ENCODE measurements at places on chromosomes 4 and X.

DNA sequence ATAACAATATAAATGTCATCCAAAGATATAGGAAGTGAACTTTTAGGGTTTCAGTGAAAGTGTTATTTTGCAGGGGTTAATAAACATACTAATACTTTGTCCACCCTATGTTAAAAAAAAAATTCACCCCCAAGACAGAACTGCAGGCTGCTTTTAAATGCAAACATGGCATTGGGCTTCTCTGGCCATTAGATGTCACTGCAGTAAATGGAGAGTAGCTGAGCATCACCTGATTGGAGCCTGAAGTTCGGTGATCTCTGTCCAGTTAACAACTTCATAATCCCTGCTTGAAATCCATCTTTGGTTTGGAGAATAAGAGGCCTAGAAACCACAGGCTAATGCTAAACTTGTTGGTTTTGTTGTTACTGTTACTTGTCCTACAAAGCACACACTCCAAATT lies 18.7 kb downstream of the SLC25A43 start:
- no peak for DNase-seq

GRCh38 chrX:38882894-38883626 lies 81.8 kb downstream of the MID1IP1 start:
- DNase-seq: peak; percentile 13

GRCh38 chr4:79088946-79089691 lies 149.9 kb upstream of the PAQR3 start:
- no peak for DNase-seq

GRCh38 chrX:153728095-153728494 lies 3.4 kb downstream of the ABCD1 start:
- DNase-seq: no peak

GRCh38 chr4:158871335-158871724 lies 102.5 kb downstream of the FNIP2 start:
- DNase-seq: no peak

GRCh38 chr4:183907871-183908683 lies 3.0 kb downstream of the STOX2 start:
- no peak for DNase-seq

DNA sequence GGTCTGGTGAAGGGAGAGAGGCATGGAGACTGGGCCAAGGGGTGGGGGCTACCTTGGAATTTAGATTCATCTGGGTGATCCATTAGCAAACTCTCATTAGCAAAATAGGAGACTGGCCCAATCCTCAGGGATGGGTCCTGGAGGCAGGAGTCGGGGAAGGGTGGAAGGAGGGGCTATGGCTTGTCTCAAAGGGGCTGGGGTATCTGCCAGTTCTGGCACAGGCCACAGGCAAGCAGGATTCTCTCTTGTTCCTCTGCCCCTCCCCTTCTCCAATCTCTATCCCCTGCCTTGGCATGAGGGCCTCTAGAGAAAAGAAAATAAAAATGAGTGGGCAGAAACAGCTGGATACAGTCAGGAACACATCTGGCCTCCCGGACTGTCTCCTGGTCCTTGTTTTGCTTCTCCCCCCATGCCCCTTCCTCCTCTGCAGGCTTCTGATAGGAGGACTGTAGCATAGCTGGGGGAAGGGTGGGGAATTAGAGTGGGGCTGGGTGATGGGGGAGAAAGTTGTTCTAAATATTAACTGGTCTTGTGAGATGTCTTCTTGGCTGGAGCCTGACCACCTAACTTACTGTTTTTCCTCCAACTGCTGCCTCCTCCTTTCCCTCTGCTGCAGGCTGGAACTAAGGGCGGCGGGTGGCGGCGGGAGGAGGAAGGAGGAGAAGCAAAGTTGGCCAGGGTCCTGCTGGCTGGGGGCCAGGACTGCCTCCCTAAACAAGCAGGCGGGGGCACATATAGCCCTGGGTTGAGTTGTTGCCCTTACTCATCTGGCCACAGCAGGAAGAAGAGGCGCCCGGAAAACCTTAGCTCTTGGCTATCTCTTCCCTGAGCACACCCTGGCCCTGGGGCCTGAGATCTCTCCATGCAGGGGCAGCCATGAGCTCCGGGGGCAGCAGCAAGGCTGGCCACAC lies 53.3 kb upstream of the LAS1L start:
- peak; percentile 38 for DNase-seq

GRCh38 chrX:44514272-44514671 lies 28.4 kb downstream of the FUNDC1 start:
- DNase-seq: no peak

DNA sequence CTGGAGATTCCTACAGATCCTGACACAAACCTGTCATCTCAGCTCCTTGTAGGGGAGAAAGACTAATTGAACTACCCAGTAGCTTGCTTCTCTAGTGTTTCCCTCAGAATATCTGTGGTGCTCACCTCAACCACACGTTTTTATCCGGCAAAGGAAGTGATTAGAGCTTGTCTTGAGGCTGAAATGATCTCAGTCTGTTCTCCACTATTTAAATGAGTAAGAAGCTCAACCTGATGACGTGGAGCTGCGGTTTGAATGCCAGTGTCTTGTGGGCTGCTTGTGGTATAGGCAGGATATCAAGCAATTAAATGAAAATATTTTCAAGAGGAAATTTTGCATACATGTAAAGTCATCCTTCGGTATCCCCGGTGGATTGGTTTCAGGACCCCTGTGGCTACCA lies 270.2 kb downstream of the TLL1 start:
- no peak for DNase-seq

DNA sequence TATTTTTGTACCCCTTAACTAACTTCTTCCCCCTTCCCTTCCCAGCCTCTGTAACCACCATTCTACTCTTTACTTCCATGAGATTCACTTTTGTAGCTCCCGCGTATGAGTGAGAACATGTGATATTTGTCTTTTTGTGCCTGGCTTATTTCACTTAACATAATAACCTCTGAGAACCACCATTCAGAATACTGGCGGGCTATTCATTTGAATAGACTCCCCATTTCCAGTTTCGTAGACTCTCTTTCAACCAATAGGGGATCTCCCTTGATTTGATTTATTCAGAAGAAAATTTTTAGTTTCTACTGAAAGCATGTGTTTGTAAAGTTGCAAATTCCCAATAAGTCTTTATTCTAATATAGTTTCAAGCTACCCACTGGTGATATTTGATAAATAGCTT lies 117.2 kb downstream of the GATB start:
- DNase-seq: no peak

GRCh38 chrX:108537005-108537404 lies 97.4 kb downstream of the COL4A5 start:
- DNase-seq: peak; percentile 47

GRCh38 chr4:158208963-158209640 lies 1.2 kb upstream of the TMEM144 start:
- no peak for DNase-seq

GRCh38 chr4:89482251-89482650 lies 174.7 kb upstream of the GPRIN3 start:
- DNase-seq: peak; percentile 88

- DNase-seq: no peak
Measured at GRCh38 chrX:150848914-150849365, 49.5 kb downstream of the CD99L2 start.

- DNase-seq: no peak
Measured at GRCh38 chrX:77935886-77936285, 25.4 kb downstream of the ATP7A start.

DNA sequence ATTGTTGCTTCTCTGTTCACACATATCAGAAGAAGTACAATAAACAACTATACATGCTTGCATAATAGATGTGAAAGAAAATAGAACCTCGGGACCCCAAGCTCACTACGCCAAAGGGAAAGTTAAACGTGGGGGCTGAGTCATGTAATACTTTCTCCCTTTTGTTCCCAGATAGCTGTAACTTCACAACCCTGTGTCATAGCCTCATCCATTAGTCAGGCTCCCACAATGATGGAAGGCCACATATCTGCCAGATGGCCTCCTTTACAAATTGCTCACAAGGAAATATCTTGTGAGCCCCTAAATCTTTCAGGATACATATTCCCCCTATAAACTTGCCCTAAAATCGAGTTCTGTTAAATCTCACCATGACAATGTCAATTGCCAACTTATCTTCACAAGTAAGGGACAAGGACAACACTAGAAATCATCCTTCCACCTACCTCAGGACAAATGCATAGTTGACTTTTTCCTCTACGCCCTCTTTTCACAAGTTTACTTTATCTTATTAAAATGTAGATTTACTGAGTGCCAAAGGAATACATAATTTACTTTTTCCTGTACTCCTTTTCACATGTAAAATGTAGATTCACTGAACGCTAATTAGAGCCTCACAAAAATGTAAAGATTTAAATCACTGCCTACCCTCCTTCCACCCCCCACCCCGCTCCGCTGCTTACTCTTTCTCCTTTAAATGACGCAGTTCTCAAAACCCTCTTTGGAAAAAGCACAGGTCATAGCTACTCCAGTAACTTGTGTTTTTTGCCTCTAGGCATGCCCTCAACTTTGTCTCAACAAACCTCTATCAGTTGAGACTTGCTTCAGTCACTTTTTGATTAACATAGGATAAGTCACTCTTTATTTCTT lies 477.1 kb downstream of the DTHD1 start:
- no peak for DNase-seq

- DNase-seq: no peak
Measured at GRCh38 chr4:10096978-10097335, 19.6 kb downstream of the WDR1 start.

DNA sequence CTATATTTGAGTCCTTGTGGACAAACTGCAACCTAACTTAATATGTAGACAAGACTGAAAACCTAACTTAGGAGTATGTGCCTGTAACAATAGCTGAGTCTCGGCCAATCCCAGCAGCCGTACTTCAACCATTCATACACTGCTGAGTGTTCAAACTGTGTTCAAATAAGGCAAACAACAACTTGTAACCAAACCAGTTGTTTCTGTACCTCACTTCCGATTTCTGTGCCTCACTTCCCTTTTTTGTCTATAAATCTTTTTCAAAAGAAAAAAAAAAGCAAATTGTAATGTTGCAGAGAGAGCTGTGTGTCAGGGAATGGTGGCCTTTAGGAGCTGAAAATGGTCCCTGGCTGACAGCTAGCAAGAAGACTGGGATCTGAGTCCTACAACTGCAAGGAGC lies 46.0 kb downstream of the GEMIN8 start:
- DNase-seq: no peak

- DNase-seq: peak; percentile 20
Measured at GRCh38 chr4:186144946-186145569, 40.6 kb downstream of the FAM149A start.

DNA sequence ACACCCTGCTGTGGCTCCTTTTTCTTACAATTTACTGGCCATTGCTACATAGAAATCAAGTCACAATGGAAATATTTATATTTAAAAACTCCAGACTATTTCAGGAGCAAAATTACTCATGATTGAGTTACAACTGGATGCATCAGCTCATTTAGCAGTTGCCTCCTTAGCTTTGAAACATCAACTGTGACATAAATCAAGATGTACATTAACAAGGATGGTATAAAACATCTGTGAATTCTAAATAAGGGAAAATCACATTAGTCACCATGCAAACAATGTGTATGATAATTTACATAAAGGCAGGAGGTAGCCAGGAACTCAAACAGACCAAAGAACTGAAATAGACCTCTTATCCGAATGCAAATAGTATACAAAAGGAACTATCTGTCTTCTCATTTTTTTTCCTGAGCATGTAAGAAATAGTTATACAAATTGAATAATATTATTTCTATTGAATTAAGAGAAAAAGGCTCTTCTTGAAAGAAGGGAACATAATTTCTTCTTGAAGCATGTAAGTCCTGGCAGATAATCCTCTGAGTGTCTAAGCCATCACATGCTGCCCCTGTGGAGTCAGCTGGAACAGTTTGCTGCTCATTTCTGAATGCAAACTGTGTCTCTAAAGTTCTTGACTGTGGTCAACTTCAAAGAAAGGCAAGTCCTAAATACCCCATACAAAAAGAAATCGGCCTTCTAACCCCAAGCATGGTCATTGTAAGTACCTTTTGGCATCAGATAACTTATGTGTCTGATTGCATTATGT lies 151.2 kb downstream of the NAA11 start:
- DNase-seq: no peak

DNA sequence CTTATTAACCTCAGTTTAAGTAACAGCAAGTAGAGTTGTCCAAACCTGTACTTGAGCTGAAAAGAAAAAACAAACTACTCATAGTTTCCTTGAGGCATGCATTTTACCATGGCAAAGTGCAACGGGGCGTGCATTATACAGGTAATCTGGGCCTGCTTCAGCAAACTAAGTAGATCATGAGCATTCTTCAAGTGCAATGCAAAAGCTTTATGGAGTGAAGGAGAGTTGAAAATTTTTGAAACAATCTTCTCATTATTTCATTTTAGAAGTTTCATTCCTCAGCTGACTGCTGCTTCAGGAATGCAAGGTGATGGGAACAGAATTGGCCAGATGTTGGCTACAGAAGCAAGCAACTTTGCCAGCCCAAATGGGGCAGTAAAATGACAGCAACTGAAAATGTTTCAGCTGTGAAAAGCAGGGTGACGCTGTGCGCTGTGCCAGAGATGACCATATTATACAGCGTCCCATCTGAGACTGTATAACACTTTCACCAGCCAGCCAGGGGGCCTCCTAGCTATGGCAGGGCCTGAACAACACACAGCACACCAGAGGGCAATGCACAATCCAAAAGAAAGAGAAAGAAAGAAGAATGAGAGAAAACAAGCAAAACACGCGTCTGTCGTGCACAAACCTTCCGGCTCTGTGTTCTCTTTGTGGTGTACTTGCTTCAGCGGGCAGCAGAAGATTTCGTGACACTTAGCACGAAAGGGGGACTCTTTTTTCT lies 145.5 kb upstream of the FGF13 start:
- DNase-seq: no peak

DNA sequence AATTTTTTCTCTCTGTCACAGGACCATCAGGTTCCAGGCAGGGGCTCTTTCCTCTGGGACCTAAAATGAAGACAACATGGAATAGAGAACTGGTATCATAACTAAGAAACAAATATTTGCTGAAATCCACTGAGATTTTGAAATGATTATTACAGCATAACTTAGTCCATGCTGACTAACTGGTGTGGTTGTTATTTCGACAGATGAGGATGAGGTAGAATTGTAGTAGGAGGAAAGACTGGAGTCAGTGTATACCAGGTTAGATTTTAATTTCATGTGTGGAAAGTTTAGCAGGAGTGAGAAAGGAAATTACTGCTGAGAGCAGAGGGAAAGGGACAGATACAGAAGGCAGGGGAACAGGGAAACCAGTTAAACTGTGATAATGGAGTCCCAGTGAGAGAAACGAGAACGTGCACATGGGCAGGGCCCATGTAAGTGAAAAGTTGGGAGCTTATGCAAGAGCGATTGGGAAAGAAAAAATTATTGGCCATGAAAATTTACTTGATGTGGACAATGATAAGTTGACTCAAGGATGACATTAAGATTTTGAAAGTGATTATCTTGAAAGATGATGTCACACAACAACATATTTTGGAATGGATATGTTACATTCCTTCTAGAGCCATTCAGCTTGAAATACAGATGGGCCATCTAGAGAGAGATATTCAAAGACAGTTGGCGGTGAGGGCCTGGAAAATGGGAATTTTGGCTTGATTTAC lies 98.7 kb upstream of the DDIT4L start:
- DNase-seq: no peak

Measured in endothelial cell of umbilical vein (primary cell).